ENCODE measurements at places on chromosomes 1 and 21. TPM values are rescaled to one million over a fixed set of nuclear protein-coding genes. Genes with fewer than 3 reads are reported as not detected.

NUP210L gene
- total RNA-seq, result 0.21 TPM

LENEP gene
- not detected for total RNA-seq

PADI3 gene
- total RNA-seq, result 6.9 TPM

SPRR5 gene
- total RNA-seq, result not detected

OVAAL gene
- 0.26 TPM for total RNA-seq

SLX9 gene
- total RNA-seq, result 7.1 TPM

S100A7A gene
- total RNA-seq, result not detected

NOS1AP gene
- total RNA-seq, result 2.0 TPM

RGS4 gene
- 26.0 TPM for total RNA-seq

HNRNPCL2 gene
- total RNA-seq, result not detected

FLG2 gene
- not detected for total RNA-seq

ADORA3 gene
- 1.6 TPM for total RNA-seq

KCNQ4 gene
- total RNA-seq, result 2.0 TPM

DENND2C gene
- total RNA-seq, result 8.8 TPM

F5 gene
- total RNA-seq, result 4.5 TPM

BTG3 gene
- 50.7 TPM for total RNA-seq

ACTL8 gene
- not detected for total RNA-seq
